CD4-positive, alpha-beta T cell treated with Interferon alpha-2 for 1 hour (primary cell): ENCODE measurements at places on chromosomes 4 and X.

DNA sequence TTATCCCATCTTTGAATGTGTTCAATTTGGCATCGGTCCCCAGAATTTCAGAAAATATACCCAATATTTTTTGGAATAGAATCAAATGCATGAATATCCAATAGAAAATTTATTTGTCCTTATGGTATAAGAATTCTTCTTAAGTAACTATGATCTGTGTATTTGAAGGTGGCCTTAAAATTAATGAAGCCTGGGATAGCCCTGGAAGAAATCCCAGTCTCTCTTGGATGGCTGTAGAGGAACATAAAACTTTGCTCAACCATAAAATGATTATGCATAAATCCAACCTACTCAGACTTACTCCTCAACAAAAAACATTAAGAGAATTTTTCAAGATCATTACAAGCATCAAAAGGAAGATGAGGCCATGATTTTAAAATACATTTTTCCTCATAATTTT lies 269.4 kb upstream of the SMIM31 start:
- no peak for DNase-seq

DNA sequence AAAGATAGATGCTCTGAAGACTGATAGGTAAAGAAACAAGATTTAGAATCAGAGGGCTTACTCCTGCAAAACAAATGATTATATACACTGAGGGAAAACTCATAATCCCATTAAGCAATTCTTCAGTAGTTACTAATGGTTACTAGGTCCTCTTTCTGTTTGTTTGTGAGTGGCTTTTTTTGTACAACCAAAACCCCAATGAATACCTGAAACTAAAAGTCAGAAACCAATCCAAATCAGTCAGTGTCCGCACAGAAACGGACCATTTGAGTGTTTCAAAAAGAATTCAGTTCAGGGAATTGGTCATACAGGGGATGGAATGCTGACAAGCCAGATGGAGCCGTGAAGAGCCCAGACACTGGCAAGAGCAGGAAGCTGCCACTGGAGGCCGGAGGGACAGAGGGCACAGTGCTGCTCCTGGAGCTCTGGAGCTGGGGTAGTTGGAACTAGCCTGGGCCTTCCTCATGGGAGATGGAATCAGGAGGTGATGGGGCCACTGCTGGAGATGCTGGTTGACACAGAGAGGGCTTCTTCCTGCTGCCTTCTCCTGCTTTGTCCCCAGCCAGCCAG lies 31.9 kb downstream of the SETD7 start:
- DNase-seq: no peak

- DNase-seq: no peak
Observed at GRCh38 chr4:11021333-11021732, 336.8 kb upstream of the CLNK start.

- DNase-seq: peak; percentile 66
Observed at GRCh38 chr4:742742-743311, 37.2 kb downstream of the PCGF3 start.

DNA sequence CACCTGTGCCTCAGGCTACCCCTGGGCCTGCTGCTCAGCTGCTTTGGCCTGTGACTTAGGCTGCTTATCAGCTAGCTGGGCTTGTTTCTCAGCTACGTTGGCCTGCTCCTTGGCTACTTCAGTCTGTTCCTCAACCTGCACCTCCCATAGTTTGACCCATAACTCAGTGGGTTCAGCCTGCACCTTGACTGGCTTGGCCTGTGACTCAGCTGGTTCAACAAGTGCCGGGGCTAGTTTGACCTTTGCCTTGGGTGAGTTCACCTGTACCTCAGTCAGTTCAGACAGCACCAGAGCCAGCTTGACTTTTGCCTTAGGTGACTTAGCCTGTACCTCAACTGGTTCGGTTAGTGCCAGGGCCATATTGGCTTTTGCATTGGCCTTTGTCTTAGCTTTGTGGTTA lies 171.2 kb downstream of the MSN start:
- no peak for DNase-seq

DNA sequence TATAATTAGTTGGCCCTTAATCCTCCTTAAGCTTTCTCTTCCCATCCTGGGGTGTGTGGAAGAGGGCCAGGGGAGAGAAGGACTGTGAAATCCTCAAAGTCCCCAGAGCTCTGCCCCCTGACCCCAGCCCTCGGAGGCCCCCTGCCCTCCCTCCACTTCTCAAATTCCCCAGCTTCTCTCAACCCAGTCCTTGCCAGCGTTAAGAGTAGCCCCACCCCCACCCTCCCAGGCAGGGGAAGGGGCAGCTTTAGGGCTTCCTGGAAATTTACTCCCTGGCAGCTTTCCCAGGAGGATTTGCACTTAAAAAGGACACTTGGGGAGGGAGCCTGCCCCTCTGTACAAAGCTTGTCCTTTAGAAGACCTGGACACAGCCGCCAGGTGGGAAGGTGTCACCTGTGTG lies 11.8 kb upstream of the CD40LG start:
- no peak for DNase-seq

GRCh38 chr4:4899202-4899925 lies 39.9 kb downstream of the MSX1 start:
- no peak for DNase-seq

- DNase-seq: no peak
Observed at GRCh38 chr4:118682928-118683327, 2.3 kb upstream of the METTL14 start.

- peak; percentile 50 for DNase-seq
Observed at GRCh38 chrX:3711331-3711917, 2.0 kb downstream of the PRKX start.

DNA sequence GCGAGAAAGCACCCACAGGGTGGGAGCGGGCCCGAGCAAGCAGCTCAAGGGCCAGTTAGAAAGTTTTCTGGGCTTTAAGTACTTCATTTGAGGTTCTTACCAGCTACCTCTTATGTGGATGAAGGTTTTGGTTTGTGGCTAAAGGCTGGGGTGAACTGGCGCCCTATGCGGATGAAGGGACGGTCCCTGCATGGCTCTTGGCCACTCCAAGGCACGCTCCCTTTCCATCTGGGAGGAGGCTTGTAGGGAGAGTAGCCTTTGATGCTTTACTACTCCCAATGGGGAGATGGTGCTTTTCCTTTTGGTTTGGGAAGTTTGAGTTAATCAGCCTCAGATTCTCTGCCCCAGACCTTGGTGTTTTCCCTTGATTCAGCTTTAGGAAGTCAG lies 17.7 kb downstream of the MRFAP1 start:
- no peak for DNase-seq

DNA sequence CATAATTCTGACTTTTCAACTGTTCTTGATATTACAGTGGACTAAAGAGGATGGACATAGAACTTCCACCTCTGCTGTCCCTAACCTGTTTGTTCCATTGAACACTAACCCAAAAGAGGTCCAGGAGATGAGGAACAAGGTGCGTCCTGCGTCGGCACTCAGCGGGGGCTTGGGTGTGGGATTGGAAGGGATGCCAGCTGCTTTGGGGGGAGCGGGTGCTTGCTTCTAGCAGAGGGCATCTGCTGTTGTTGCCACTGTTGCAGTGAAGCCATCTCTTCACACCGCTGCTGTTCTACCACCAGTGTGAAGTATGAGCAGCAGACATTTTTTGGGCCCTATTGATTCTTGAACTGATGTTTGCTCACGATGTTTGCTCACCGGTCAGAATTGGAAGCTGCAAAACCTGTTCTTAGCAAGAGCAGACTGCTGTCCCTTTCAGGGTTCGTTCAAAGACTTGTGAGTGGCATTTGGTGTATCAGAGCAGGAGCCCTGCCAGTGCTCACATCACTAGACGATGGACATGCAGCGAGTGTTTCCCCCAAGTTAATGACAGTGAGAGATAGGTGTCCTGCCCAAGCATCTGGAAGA lies 55.4 kb downstream of the NOP14 start:
- DNase-seq: no peak

- DNase-seq: no peak
Observed at GRCh38 chr4:142574306-142574705, 271.8 kb downstream of the INPP4B start.

GRCh38 chr4:12672303-12672702 lies 811.8 kb downstream of the RAB28 start:
- DNase-seq: no peak

- DNase-seq: no peak
Observed at GRCh38 chrX:129791336-129791735, 11.6 kb downstream of the SASH3 start.

DNA sequence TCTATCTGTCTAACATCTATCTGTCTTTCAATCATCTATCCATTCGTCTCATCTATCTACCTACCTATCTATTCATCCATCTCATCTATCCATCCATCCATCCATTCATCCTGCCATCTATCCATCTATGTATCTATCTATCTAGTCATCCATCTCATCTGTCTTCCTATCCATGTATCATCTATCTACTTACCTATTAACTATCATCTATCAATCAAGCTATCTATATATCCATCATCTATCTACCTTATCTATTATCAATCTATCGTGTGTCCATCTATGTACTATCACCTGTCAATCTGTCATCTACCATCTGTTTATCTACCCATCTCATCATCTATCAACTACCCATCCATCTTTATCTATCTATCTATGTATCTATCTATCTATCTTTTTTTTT lies 217.7 kb downstream of the CRLF2 start:
- no peak for DNase-seq

GRCh38 chr4:128461291-128462102 lies 173.9 kb upstream of the PGRMC2 start:
- no peak for DNase-seq

DNA sequence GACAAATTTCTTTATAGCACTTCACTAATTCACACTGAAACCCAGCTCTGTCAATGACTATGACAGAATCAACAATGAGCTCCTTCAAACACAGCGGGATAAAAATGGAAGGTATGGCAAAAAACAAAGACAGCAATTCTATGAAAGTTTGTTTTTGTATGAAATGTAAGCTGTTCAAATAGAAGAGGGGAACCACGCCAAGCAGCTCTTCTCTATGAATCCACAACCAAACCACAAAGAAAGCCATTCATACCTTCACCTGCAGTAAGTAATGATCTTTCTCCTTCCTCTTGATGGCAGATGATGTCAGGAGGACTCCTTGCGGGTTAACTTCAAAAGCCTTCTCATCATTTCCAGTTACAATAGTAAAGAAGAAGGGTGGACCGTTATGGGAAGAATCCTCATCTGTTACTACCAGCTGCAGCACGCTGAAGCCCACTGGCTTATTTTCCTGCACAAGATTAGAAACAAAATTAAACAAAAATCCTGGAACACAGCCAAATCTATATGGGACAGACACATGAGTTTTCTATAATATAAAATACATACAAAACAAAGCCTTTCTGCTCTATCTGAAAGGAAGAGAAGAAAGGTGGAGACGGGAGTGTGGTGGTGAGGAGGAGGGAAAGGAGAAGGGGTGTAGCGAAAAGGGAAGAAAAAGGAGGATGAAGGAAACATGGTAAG lies 48.9 kb upstream of the MTNR1A start:
- no peak for DNase-seq

DNA sequence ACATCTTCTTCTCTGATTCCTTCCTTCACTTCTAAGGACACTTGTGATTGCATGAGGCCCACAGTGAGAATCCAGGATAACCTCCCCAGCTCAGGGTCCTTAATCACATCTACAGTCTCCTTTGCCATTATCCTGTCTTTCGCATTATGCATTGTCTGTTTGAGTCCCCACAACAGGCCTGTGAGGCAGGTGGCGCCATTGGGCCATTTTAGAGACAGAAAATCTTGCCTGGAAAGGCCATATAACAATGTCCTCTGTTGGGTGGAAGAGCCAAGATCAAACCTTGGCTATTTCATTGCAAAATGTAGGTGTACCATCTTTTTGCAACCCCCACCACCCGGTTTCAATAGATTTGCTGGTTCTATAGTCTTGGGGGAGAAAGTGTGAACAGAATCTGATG lies 11.8 kb upstream of the DCUN1D4 start:
- peak; percentile 55 for DNase-seq

DNA sequence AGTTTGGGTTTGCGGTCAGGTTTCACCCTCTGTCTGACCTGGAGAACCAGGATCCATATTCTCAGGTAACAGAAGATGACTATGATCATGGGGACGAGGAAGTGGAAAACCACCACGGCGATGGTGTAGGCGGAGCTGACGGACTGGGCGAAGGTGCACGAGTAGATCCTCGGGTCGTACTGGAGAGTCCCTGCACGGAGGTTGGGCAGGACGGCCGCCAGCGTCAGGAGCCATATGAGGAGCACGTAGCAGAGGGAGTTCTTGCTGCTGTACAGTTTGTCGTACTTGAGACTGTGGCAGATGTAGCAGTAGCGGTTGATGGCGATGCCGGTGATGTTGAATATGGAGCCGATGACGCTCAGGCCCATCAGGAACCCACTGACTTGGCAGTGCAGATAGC lies 21.3 kb downstream of the MTNR1A start:
- DNase-seq: no peak

GRCh38 chr4:1200425-1201035 lies 28.1 kb upstream of the SPON2 start:
- no peak for DNase-seq

DNA sequence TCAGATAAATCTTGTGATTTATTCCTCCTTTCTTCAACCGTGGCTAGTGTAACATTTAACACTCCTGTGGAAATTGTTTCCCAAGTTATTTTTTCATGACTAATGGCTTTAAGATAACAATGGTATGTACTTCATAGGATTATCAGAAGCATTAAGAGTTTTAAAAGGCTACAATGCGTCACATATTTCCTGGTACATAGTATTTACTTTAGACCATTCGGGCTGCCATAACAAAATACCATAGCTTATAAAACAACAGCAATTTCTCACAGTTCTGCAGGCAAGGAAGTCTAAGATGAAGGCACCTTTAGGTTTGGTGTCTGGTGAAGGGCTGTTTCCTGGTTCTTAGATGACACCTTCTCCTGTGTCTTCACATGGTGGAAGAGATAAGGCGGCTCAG lies 158.6 kb downstream of the PAPSS1 start:
- DNase-seq: no peak

DNA sequence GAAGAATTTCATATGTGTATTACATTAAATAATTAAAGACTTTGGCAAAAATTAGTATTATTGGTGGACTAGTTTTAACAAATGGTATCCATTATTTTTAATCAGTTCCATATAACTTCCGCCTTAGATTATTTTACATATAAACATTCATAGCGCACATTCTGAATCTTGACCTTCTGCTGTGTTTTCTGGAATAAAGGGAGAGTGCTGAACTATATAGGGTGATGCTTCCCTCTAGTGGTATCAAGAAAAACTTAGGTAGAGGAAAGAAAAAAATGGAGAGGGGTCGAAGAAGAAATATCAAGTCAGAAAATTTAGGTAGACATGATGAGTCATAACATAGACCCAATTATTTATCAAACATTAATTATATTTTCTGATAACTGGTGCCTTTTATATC lies 155.6 kb upstream of the PACRGL start:
- DNase-seq: no peak
